ENCODE measurements at places on chromosomes 4 and X.

- DNase-seq, result no peak
These were observed 86.9 kb downstream of the MAB21L2 start for GRCh38 chr4:150668824-150669223.

- no peak for DNase-seq
These were observed 33.6 kb downstream of the LNX1 start for GRCh38 chr4:53557669-53558064.

GRCh38 chr4:72063726-72064125 lies 31.9 kb downstream of the NPFFR2 start:
- no peak for DNase-seq

DNA sequence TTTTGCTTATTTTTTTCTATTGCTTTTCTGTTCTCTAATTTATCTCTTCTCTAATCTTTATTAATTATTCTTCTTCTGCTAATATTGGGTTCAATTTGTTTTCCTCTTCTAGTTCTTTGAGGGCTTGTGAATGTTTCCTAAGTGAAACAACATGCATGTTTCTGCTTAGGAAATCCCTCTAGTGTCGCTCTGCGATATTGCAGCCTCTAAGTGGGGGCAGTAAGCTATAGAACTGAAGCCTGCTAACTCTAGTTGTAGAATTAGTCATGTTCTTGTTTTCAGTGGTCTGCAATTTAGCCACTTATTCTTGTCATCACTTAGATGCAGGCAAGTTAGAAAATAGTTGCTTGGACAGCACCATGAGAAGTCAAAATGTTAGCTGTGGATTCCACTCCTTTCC lies 222.6 kb downstream of the SPIN4 start:
- DNase-seq, result no peak

DNA sequence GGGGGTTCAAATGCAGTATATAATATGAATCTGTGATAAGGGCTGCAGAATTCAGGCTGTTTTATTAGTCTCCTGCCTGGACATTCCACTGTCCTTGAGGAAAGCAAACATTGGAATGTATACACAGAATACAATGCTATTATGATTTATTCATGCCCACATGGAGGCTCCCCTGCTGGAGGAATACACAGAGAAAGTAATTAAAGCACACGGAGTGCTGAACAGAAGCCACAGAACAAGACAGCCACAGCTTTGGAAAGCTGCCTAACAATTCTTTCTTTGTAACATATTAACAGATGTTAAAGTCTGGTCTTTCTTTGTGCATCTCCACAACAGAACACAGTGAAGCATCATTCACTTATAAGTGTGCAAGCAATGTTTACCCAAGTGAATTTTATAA lies 155.8 kb downstream of the ARAP2 start:
- DNase-seq, result no peak

- DNase-seq, result no peak
These were observed 20.8 kb upstream of the AP1AR start for GRCh38 chr4:112210777-112211176.

- DNase-seq, result no peak
These were observed 99.8 kb upstream of the TEX13C start for GRCh38 chrX:125219852-125220251.

DNA sequence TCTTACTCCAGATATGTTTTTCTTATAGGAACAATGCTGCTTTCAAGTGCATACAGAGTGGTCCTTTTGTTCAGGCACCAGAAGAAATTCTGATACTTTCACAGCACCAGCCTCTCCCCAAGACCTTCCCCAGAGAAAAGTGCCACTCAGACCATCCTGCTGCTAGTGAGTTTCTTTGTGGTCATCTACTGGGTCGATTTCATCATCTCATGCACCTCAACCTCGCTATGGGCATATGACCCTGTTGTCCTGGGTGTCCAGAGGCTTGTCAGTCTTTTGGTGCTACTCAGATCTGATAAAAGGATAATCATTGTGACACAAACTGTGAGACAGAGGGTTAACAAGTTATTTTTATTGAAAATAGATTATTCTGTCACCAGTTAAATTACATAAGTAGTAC lies 39.5 kb downstream of the WDR13 start:
- no peak for DNase-seq

DNA sequence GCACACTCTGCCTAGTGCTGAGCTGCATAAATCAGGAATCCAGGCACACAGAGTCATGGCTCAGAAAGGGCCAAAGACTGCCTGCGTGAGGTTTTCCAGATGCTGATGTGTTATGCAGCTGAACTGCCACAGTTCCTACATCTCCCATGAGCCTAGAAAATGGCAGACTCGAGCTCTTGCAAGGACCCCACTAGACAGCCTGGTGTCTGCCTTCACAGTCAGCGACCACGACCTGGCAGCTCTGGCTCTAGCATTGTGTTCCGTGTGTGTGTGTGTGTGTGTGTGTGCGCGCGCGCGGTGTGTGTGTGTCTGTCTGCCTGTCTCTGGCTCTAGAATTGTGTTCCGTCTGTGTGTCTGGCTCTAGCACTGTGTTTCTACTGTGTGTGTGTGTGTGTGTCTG lies 203.6 kb upstream of the AGTR2 start:
- no peak for DNase-seq

- no peak for DNase-seq
These were observed 165.2 kb downstream of the SLC39A8 start for GRCh38 chr4:102180046-102180445.

- no peak for DNase-seq
These were observed 5.5 kb upstream of the IRAK1 start for GRCh38 chrX:154025230-154025629.

- DNase-seq, result no peak
These were observed 530.5 kb downstream of the FAM133A start for GRCh38 chrX:94204524-94204923.

DNA sequence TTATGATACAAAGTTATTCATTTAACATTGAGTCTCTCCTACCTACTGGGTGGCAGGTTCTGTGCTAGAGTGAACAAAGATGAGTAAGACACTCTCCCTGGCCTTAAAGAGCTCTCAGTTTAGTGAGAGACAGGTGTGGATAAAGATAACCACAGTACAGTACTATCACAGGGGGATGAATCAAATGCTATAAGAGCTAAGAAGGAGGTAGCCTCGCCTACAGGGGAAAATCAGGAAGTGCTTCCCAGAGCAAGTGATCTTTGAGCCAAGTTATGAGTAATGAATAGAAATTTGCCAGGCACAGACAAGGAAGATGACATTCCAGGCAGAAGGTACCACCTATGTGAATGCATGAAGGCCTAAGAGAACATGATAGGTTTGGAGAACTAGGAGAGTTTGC lies 3.4 kb upstream of the IGBP1 start:
- no peak for DNase-seq

DNA sequence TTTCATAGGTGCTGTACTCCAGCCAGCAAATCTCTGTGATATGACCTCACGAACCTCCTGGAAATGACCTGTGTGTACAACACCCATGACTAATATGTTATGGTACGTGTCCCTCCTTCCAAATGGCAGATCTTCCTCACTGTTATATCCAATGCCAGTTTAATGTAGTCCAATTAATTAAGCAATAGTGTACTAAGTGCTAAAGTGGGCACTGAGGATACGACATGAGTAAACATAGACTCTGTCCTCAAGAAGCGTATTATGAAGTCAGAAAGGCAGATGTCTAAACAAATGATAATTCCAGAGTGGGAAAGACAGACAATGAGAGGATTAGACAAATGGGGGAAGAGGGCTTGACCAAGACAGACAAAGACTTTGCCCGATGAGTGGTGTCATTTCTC lies 33.9 kb downstream of the GPRIN3 start:
- DNase-seq, result no peak

DNA sequence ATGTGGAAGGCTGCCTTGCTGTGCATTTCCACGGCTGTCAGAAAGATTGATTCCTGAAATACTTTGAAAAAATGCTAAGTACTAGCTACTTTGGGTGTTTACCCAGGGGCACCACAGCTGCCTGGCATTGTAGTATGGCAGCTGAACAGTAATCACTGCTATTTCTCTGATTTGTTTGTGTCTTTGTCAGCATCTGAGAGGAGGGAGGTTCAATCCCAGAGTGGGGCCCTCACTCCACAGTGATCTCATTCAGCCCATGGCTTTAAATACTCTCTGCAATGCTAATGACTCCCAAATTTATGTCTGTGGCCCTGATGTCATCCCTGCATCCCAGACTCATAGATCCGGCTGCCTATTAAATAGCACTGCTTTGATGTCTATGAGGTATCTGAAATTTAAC lies 575.3 kb upstream of the MAGEB2 start:
- no peak for DNase-seq

DNA sequence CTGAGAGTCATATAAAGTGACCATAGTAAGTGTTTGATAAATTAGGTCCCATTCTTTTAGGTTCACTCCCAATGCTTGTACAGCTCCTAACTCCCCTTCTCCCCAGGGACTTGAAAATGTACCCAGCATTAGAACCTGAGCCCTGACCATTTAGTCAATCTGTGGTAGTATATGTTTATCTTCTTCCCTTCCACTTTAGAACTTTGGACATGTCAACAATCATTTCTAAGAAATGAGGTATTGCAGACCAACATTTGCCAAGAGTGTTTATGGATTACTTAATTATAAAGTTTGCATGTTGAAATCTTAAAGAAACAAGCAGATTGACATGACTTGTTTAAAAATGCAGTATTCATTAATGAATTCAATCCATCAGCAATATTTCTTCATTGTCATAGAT lies 26.0 kb downstream of the AFM start:
- no peak for DNase-seq

GRCh38 chrX:111270339-111270738 lies at the start of gene CAPN6:
Gene CAPN6, minus strand, starts transcription at chrX:111270483. Its CDS starts 6,547 bp downstream, at chrX:111263936.
- DNase-seq, result no peak

DNA sequence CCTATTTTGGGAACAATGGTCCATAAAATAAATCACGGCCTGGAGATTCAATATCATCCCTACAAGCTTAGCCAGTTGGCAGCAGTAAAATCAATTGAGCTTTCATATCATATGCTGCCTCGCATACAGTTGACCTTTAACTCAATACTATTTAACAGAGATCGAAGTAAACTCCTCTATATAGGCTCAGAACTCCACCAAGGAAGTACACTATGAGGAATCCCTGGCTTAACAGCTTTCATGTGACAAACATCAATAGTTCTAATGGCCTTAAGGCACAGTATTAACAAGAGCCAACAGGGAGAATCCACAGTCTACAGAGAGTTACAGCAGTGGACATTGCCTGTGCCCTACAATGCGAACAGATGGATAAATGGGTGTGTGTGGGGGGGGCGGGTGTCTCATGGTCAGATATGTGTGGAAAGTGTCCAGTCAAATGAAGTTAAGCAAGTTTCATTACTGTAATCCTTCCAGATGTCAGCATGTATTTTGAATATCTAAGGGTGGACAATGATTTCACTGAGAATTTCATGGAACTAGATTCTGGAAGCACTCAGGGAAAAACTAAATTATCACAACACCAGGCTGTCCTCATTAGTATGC lies 98.2 kb upstream of the FAM9B start:
- no peak for DNase-seq

Measured in hippocampal formation (tissue), 2 donors.